T-cell (primary cell): ENCODE measurements at places on chromosomes 12 and 14.

DNA sequence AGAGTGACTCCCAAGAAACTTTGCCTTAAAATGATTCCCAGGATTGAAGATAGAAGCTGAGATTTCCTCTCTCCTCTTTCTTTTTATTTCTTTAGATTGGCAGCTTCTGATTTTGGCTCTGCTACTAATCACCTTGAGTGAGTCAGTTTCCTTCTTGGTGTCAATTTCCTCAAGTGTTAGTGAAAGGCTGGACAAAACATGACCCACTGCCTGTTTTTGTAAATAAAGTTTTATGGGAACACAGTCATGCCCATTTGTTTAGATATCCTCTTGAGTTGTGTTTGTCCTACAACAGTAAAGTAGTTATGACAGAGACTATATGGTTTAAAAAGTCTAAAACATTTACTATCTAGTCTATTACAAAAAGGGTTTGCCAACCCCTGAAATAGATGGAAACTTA is 227.2 kb upstream of the TBX3 start:
- H3K4me3 ChIP-seq = no peak overlapping the region
- no peaks in the 10 kb centered on the region for H3K27me3 ChIP-seq
- no peaks in the 10 kb centered on the region for H3K36me3 ChIP-seq
- no peaks in the 10 kb centered on the region for H3K4me1 ChIP-seq
- no peak for DNase-seq
- no peak overlapping the region for H3K27ac ChIP-seq

- no peak overlapping the region for H3K4me3 ChIP-seq
- H3K4me1 ChIP-seq = no peaks in the 10 kb centered on the region
- peaks cover 10% of the 10 kb centered on the region for H3K27me3 ChIP-seq
- H3K27ac ChIP-seq = no peak overlapping the region
- no peaks in the 10 kb centered on the region for H3K36me3 ChIP-seq
Observed at GRCh38 chr12:15522574-15523187, 200.4 kb downstream of the PTPRO start.

DNA sequence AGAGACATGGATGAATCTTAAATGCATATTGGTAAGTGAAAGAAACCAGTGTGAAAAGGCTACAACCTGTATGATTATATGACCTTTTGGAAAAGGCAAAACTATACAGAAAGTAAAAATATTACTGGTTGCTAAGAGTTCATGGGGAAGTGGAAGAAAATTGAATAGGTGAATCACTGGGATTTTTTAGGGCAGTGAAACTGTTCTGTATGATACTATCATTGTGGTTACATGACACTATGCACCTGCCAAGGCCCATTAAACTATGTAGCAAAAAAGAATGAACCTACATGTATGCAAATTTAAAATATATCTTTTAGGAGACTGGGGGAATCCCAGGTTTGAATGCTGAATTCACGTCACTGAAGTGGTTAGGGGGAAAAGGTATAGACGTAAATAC is 12.6 kb upstream of the OR8S1 start:
- no peaks in the 10 kb centered on the region for H3K36me3 ChIP-seq
- H3K4me3 ChIP-seq = no peak overlapping the region
- no peaks in the 10 kb centered on the region for H3K4me1 ChIP-seq
- no peak for DNase-seq
- H3K27ac ChIP-seq = no peak overlapping the region

DNA sequence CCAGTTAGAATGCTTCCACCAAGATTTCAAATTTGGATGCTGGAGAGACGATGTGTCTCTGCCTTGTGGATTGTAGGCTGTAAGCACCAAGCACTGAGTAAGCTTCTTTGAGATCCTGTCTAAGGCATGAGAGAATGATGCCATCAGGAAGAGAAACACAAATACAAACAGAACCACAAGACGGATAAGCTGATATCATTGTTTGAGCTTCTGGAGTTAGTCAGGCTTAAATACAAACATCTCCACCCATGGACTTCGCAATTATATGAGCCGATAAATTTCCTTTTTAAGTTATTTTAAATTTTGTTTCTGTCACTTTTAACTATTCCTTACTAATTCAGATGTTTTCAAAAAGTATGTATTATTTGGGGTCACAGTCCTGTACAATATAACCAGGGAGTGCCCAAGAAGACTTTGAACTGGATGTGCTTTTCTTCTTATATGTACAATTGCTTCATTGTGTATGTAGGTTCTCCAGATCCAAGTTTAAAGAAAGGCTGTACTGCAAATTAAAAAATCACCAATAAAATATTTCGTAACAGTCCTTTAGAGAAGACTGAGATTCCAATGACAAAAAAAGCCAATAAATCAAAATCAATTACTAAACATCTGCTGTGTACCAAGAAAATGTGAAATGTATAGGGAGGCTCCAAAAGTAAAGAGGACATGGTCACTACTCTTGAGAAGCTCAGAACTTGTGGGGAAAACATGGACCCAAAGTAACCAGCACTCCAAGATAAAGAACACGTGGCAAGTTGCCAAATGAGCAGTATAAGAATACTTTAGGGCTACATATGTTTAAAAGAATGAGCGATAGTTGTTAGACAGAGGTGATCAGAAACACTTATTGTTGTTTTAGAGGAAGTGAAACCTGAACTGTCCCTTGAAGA is 274.1 kb downstream of the ADAMTS20 start:
- no peak for DNase-seq
- H3K27ac ChIP-seq = no peak overlapping the region
- no peaks in the 10 kb centered on the region for H3K27me3 ChIP-seq
- no peaks in the 10 kb centered on the region for H3K36me3 ChIP-seq
- no peak overlapping the region for H3K4me3 ChIP-seq
- no peaks in the 10 kb centered on the region for H3K4me1 ChIP-seq

- H3K27ac ChIP-seq = no peak overlapping the region
- H3K36me3 ChIP-seq = no peaks in the 10 kb centered on the region
- DNase-seq = no peak
- H3K27me3 ChIP-seq = peaks cover 3% of the 10 kb centered on the region
- no peaks in the 10 kb centered on the region for H3K4me1 ChIP-seq
- H3K4me3 ChIP-seq = no peak overlapping the region
Observed at GRCh38 chr12:71430756-71431155, 8.8 kb upstream of the LGR5 start.

DNA sequence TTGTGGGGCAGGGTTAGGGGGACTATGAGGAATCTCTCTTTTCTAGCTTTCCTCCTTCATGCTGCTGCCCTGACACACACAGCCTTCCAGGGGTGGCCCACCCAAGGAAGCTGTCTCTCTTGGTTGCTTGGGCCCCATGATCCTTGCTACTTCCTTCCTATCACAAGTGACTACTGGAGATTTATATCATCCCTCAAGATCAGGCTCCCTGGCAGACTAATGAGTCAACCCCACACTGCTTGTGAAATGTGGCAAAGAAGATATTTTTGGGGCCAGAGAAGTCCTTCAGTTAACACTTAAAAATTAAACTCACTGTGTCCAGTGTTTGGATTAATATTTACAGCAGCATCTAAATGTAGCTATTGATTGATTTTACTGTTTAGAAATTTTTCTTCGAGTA is 1.5 kb downstream of the OR4E1 start:
- peaks cover 11% of the 10 kb centered on the region for H3K27me3 ChIP-seq
- no peaks in the 10 kb centered on the region for H3K36me3 ChIP-seq
- no peaks in the 10 kb centered on the region for H3K4me1 ChIP-seq
- H3K27ac ChIP-seq = no peak overlapping the region

GRCh38 chr14:73025544-73025943 is 1.4 kb downstream of the ZFYVE1 start:
- no peak overlapping the region for H3K4me3 ChIP-seq
- no peak for DNase-seq
- no peak overlapping the region for H3K27ac ChIP-seq
- H3K27me3 ChIP-seq = no peaks in the 10 kb centered on the region

DNA sequence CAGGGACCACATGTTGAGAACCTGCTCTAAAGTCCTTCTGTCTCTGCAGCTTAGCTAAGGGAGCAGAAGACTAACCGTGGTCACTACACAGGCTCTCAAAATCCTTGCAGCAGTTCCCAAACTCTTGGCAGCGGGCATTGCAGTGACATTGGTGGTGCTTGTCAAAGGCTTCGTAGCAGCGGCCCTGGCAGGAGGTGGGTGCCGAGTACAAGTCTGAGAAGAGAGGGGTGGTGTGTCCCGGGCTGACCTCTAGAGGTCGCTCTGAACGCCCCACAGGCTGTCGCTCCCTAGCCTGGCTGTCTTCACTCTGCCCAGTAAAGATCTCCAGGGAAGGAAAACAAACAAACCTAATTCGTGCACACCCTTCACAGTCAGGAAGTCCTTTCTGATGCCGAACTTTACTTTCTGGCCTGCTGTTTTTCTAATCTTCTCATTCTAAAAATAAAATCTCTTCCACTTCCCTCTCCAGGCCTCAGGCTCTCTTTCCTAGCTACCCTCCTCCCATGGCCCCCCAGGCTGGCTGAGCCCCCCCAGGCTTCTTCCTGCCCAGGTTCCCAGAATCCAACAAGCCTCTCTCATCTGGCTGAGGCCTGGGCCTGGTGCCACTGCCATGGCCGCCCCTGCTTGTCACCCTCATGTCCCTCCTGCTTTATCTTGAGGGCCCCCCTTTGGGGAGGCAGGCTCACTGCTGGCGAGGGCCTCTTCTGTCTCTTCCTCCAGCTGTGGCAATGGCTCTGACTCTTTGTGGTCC is 7.7 kb downstream of the ENDOU start:
- H3K4me1 ChIP-seq = peaks cover 6% of the 10 kb centered on the region
- peak overlapping the region; percentile 62 for H3K27ac ChIP-seq
- H3K36me3 ChIP-seq = no peaks in the 10 kb centered on the region
- no peaks in the 10 kb centered on the region for H3K27me3 ChIP-seq
- H3K4me3 ChIP-seq = no peak overlapping the region
- DNase-seq = peak; percentile 60

DNA sequence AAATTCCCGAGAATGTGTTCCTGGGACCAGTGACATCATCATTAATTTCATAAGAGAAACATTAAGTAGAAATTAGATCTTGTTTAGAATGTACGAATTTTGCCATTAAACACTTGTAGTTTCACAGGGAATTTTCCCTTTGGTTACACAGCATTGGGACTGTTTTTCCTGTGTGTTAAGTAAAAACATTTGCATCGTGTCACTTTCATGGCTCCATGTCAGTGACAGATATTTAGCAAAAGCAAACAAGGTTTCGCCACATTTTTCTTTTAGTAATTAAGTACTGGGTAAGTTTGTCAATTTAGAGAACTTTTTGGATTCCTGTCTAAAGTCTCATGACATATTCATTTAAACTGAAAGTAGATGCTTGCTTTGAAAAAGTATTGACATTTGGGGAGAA is 45.5 kb upstream of the OVCH1 start:
- H3K36me3 ChIP-seq = no peaks in the 10 kb centered on the region
- no peak for DNase-seq
- H3K27ac ChIP-seq = no peak overlapping the region
- H3K4me3 ChIP-seq = no peak overlapping the region

DNA sequence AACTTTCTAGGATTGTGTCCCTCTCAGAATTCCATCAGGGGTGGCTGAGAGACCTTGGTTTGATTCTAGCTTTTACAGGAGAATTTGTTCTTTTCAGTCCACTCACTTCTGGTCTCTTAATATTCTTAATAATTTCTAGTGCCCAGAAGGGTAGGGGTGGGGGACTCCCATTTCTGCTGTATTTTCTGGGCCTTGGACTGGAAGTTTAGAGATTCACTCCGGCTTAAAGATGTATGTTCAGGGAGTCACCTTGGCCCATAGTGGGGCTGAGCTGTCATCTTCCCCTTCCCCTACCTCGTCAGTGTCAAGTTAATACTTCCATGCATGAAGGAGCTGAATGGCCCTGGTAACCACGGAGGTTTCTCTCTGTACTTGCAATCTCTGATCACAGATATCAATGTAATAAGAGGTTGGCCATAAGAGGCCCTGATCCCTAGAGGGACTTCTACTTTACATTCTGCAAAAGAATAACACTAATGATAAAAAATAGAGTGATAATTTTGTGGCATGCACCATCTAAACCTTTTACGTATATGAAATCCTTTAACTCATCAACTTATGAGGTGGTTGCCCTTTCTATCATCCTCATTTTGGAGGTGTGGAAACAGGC is 6.7 kb downstream of the KRT81 start:
- H3K27me3 ChIP-seq = peaks cover 19% of the 10 kb centered on the region
- H3K4me1 ChIP-seq = peaks cover 2% of the 10 kb centered on the region
- no peaks in the 10 kb centered on the region for H3K36me3 ChIP-seq
- no peak for DNase-seq
- no peak overlapping the region for H3K27ac ChIP-seq
- no peak overlapping the region for H3K4me3 ChIP-seq

- DNase-seq = no peak
- no peak overlapping the region for H3K4me3 ChIP-seq
- H3K27me3 ChIP-seq = no peaks in the 10 kb centered on the region
- no peaks in the 10 kb centered on the region for H3K4me1 ChIP-seq
- peaks cover 9% of the 10 kb centered on the region for H3K36me3 ChIP-seq
- no peak overlapping the region for H3K27ac ChIP-seq
Observed at GRCh38 chr14:31568671-31569070, 7.5 kb downstream of the NUBPL start.

- no peak overlapping the region for H3K4me3 ChIP-seq
- DNase-seq = no peak
- no peak overlapping the region for H3K27ac ChIP-seq
- peaks cover 6% of the 10 kb centered on the region for H3K27me3 ChIP-seq
- H3K36me3 ChIP-seq = no peaks in the 10 kb centered on the region
Observed at GRCh38 chr14:69917287-69917686, 38.1 kb downstream of the SMOC1 start.

GRCh38 chr14:68695326-68695768 is 97.5 kb downstream of the ZFP36L1 start:
- no peak overlapping the region for H3K27ac ChIP-seq
- no peaks in the 10 kb centered on the region for H3K4me1 ChIP-seq

DNA sequence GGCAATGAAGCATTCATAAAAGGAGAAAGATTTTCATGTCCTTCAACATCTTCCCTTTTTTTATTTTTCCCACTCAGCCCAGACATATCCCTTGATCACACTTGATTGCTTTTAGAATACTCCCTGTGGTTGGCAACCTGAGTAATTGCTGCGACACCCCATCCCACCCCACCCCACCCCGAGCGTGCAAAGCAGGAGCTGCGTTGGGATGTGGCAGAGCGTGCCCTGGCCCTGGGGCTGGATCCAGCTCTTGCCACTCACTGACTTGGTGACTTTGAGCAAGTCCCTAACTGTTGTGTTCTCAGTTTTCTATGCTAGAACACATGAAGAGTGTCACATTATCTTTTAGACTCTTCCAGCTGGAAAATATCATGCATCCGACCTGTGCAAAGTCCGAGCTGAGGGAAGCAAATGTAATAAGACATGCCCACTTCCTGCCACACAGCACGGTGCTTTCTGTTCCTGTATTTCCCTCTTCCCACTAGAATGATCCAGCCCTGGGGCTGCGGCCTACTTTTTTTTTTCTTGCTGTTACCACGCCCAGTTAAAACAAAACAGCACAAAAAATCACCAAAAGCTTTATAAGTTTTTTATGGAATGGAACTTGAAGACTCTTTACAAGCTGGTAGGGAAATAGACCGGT is 4.0 kb downstream of the ASCL4 start:
- no peak overlapping the region for H3K27ac ChIP-seq
- peaks cover 5% of the 10 kb centered on the region for H3K4me1 ChIP-seq
- peaks cover 25% of the 10 kb centered on the region for H3K27me3 ChIP-seq
